Activated effector memory CD4-positive, alpha-beta T cell treated with Interleukin-2 at 50 U/mL for 16 hours (primary cell): ENCODE measurements at places on chromosomes 5 and 9.

DNA sequence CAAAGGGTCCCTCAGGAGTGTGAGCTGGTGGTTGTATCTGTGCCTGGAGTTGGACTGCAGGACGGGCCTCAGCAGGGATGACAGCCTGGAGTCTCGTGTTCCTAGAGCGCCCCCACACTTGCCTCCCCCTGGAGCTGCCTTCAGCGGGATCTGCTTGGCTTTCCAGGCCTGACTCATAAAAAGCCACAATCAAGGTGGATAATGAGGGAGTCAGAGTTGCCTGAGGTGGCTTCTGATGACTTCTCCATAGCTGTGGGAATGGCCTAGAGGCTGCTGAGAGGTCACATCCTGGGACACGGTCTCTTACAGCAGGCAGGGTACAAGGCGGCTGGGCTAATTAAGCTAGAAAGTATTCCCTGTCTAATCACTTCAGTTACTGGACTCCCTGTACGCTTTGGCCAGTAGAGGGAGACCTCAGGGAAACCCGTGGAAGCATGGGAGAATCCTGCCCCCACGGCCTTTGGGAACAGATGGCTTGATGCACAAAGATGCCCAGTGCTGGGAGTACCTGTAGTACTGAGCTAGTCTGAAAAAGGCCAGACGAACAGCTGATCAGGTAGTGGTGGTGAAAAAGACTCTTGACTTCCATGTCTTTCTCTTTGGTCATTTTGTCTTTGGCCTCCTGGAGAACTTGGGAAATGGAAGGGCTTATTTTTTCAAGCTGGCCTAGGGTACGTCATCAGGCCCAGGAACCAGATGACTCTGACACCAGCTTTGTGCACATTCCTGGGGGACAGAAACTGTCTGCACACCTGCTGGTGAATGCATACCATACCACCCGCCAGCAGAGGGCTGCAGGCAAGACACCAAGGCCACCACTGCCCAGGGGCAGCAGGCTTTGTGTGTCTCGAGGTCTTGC, 16.1 kb upstream of the FRRS1L start:
- no peak for DNase-seq

GRCh38 chr9:79868567-79869189, 296.9 kb downstream of the TLE4 start:
- DNase-seq = no peak

- no peak for DNase-seq
These were observed 461.9 kb upstream of the PAPPA start for GRCh38 chr9:115691693-115692092.

DNA sequence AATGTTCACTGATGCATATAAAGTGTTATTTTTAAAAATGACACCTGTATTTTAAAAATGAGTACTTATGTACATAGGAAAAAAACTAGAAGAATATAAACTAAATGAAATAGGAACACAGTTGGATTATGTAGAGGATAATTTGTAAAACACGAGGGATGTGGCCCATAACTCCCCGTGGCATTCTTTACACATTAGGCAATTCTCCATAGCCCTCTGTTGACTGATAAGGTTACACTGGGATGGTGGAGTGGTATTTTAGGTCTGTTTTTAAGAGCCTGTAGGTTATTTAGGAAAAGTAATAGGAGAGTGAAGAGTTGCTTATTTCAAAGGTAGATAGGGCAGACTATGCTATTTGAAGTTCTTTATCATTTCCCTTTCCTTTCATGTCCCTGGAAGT, 1.8 kb downstream of the CAVIN4 start:
- DNase-seq = no peak

- DNase-seq = no peak
These were observed 24.7 kb downstream of the KLF9 start for GRCh38 chr9:70389621-70390266.

DNA sequence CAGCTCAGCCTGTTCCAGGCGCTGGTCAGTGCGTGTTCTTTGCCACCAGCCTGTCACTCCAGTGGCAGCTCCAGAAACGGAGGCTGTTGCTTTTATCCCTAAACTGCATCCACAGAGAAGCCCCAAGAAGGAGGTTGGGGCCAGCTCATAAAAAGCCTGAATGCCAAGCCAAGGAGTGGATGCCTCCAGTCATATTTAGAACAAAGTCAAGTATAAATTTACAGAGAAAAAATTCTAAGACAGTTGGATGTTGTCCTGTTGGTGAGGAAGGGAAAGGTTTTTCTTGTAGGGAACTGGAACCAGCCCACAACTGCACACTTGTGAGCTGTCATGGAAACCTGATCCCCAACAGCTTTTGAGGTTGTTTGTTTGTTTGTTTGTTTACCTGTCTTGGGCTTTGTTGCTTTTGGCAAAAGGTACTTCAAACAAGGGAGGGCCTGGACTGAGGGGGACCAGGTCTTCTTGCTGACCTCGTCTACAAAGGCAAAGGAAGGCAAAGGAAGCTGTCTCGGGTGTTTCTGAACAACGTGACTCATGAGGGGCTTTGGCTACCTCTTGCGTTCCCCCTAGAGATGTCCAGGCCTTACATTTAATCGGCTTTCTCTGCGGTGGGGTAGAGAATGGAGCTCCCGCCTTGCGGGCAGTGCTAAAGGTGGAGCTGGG, 36.7 kb downstream of the OLFML2A start:
- DNase-seq = no peak

- no peak for DNase-seq
These were observed 30.1 kb downstream of the NDUFS6 start for GRCh38 chr5:1831257-1831656.

GRCh38 chr9:96392263-96392662, 8.8 kb upstream of the SLC35D2 start:
- DNase-seq = no peak

DNA sequence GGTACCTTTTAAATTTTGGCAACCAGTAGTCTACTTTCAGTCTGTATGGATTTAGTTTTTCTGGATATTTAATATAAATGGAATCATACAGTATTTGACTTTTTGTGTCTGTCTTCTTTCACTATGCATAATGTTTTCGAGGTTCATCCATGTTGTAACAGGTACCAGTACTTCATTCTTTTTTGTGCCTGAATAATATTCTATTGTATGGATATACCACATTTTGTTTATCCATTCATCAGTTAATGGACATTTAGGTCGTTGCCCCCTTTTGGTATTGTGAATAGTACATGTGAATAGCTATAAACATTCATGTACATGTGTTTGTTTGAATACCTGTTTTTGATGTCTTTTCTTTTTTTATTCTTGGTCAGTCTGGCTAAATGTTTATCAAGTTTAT, 19.1 kb upstream of the TBCA start:
- no peak for DNase-seq

DNA sequence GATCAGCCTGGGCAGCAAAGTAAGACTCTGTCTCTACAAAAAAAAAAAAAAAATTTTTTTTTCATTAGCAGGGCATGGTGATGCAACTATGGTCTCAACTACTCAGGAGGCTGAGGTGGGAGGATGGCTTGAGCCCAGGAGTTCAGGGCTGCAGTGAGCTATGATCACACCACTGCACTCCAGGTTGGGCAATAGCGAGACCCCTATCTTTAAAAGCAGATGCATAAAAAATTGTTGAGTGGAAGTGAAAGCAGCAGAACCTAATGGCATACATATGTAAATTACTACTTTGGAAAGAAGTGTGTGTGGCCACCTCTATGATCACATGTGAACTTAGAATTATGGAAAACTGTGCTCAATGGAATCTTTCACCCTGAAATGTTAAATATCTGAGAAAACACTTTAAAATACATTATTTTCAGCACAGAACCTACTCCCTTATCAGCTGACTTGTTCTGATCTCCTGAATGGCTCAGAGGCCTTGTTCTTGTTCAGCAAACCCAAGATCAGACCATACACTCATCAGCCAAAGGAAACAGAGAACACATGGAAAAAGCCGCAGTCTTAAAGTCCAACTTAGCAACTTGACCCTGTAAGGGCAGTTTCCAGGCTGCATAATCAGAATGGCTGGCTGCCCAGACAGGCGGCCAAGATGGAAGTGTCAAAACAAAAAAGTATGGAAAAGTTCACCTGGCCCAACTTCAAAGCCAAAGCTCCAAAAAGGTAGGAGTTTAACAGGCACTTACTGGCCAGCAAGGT, 56.5 kb downstream of the SIL1 start:
- no peak for DNase-seq

DNA sequence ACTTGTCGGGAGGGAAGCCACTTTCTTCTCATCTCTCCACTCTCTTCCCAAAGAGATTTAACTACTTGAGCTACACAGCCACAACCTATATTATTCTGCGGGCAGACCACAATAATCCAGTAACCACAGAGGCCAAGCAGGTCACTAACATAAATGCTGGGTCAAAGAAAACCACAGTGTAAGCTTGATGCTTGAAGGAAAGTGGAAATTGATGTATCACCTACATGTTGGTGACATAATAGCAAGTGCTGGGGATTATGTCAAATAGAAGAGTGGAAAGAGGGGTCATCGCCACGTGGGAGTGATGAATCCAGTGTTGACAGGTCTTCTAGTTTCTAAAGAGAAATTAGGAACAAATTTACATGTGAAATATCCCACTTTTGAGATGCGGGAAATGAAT, 40.9 kb downstream of the RFK start:
- DNase-seq = no peak

DNA sequence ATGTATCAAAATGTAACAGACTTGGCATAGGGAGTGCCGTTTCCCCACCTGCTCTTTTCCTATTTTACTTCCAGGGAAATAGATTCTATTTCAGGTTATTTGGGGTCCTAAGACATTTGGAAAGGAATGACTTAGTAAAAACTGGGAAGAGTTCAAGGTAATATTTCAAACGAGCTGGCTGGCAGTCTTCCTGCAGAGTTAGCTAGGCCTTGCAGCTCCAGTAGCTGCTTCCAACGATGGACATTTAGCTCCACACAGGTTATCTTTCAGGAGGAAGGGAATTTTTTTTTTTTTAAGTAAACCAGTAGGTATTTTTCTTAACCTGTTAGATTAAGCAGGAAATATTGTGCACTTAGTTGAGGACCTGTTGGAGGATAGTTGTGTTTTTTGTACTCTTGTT, 45.2 kb downstream of the TLE4 start:
- no peak for DNase-seq

DNA sequence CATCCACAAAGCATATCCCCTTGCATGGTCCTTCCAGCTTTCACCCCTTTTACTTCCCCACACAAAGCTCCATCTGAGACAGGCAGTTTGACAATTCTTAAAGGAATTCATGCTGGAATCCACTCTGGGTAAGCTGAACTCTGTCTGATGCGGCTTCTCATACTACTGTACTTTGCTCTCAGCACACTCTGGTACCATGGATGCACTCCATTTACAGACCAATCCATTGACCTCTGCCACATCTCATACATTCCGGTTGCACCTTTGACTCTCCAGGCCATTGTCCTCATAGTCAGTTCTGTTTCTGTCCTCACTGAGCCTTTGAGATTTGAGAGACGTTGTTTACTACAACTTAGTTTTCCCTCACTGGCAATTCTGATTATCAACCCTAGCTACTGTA, 12.2 kb downstream of the SPATA9 start:
- no peak for DNase-seq

DNA sequence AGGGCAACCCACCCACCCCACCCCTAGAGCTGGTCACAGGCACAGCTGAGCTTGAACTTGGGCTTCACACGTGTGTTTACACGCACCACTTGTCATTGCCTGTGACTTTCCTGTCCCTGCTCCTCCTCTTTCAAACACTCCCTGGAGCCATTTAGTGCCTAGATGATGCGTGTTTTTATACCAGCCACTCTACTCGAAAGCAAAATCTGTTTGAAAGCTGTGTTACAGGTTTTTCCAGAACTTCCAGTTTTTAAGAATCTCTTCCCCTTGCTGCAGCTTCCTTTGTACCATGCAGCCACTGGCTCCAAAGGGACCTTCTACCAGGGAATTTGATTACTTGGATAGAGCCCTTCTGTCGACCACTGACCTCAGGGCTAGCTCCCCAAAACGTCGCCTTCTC, 78.8 kb upstream of the SPRY4 start:
- no peak for DNase-seq

GRCh38 chr9:89536145-89536574, 38.2 kb upstream of the SEMA4D start:
- no peak for DNase-seq

DNA sequence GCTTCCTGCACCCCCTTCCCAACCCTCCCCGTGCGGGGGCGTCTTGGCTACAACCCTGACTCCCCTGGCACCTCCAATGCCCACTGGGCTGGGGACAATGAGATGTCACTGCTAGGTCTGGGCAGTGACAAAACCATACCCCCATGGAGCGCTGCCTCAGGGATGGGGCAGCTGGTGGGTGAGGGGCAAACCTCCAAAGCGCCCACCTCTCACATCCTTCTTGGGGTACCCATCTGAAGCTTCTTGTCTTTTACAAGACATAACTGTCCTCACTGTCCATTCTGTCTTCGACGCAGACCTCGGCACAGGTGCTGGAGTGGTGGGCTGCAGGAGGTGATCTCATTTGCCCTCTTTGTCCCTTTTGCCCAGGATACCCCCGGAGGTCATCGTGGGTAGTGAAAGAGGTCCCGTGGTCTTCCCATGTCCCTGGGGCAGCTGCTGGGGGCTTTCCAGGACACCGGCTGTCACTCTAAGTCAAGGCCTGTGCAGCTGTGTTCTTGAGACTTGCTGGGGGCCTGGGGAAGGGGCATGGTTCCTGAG, 27.8 kb upstream of the CSF1R start:
- DNase-seq = no peak

GRCh38 chr5:54457094-54457862, 1.8 kb downstream of the HSPB3 start:
- DNase-seq = no peak

- no peak for DNase-seq
These were observed 576.2 kb upstream of the CLINT1 start for GRCh38 chr5:158435161-158435616.

- no peak for DNase-seq
These were observed 98.6 kb upstream of the HMHB1 start for GRCh38 chr5:143713047-143714003.
